ENCODE measurements at places on chromosomes 3 and 15.

GRCh38 chr15:91348752-91349500, 248.9 kb downstream of the SV2B start:
- DNase-seq = no peak

- DNase-seq = no peak
These were observed 351 bp downstream of the INSYN1 start for GRCh38 chr15:73752806-73753193.

DNA sequence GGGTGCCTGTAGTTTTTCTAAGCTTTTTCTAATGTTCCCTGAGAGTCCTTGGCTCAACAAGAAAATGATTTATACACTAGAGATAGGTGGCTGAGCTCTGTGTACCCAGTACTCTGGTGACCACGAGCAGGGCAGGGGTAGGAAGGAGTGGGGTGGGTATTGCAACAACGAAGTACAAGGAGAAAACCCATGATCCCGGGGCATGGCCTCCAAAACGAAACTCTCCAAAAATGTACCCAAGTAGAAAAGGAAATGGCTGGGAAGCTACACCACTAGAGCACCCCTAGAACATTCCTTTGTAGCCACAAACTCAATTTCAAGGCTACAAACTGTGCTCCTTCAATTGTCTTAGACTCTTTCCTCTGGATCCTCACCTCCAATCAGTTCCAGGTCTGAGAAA, 138.9 kb downstream of the DUT start:
- no peak for DNase-seq

DNA sequence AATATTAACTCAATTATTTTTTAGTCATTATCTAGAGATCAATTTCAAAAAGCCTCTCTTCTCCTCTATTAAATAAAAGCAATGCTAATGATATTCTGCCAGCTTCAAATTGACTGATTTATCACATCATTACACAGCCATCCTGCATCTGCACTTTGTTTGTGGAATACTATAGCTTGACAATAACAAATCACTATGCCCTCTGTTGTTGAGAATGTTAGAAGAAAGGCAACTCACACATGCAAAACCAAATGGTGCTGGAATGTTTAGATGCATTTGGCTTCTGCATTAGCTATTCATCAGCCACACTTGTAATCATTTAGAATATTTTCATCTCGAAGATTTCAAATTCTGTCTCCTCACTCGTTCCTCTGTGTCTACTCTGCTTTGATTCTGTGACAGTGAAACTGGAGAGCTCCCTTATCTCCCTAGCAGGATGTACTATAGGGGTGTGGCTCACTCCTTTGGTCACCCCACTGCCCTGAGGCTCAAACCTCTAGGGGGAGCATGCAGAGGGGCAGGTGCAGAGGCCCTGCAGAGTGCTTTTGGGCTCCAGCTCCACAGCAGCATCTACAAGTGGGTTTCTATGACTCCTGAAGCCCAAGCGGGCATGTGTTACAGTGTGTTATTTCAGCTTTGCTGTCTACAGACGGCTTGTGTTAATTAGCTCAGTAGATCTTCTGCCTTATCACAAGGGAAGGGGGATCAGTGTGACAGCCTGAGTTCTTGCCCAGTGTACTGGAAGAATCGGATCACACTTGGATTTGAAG, 454.1 kb upstream of the BCHE start:
- no peak for DNase-seq

GRCh38 chr3:135641761-135642160, 323.8 kb upstream of the PPP2R3A start:
- no peak for DNase-seq
